ENCODE measurements at places on chromosomes 6 and 20.

DNA sequence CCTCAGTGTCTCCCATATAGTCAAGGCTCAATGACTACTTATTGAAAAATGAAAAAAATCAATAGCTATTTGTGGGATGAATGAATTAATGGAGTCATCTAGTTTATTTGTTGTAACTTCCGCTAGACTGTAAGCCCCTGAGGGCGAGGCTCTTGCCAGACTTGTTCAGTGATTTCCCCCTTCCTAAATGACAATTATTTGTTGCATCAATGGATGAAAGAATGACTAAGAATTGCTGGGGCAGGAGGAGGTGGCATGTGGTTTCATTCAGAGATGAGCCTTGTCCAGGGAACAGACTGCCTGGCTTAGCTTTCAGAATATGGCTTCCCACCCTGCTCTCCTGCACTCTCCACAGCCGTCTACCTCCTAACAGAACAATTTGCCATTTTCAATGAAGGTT is 1.1 kb upstream of the PRELID3B start:
- DNase-seq, result peak; percentile 27

DNA sequence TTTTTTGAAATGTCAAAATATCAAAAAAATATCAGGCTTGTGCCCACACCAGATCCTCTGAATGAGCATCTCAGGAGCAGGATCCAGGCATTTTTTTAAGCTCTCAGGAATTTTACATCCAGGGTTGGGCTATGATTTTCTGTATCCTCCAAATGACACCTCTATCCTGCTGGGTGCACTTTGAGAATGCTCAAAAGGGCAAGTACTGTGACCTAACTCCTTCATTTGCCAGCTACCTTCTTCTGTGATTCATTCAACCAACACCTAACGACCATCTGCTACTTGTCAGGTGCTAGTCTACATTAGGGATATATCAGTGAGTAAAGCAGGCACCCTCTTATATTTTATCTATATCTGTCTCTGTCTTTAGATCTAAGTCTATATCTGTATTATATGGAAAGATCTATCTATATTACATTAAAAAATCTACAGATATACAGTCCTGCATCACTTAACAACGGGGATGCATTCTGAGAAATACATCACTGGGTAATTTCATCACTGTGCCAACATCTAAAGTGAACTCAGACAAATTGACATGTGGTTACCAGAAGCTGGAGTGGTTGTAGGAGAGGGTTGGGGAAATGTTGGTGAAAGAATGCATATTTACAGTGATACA is 131.6 kb downstream of the KIF16B start:
- DNase-seq, result no peak

- no peak for DNase-seq
Observed at GRCh38 chr6:133350928-133351327, 109.8 kb downstream of the EYA4 start.

DNA sequence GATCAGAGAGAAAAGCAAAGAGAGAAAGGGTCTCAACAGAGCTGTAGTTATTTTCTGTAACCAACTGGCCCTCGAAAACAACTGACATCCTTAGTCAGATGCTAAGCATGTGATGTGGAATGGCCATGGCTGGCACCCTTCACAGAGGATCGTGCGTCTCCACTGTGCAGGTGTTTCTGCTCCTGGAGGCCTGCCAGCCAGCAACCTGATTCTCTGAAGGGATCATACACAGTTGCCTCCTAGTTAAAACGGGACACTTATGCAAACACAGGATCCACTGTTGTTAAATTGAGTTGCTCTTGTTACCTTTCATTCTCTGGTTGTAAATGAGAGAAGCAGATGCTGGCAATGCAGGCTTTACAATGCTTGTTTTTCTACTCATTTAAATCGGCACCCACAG is 148.5 kb downstream of the HDGFL1 start:
- no peak for DNase-seq
